Activated naive CD4-positive, alpha-beta T cell (primary cell): ENCODE measurements at places on chromosomes 5 and 9.

DNA sequence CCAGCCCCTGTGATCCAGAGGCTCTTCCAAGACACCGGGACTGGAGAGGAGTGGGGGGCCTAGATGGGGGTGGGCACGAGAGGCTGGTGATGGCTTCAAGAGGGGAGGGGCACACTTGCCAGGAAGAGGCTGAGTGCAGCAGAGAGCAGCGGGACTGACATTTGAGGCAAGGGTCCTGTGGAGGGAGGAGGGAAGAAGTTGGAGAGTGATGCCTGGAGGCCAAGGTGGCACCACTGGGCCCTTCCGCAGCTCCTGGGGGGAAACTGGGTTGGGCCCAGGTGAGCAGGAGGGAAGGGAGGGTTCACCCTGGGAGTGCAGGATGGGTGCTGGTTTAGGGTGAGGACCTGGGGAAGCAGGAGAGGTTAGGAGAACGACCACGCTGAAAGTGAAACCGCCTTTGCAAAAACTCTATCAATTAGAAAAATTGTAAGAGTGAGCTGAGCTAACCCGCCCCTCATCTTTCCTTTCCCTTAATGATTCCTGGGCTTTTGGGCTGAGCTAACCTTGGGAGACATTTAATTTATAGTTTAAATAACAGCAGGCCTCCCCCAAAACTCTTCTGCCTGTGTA lies 26.2 kb downstream of the ABO start:
- no peak for DNase-seq

DNA sequence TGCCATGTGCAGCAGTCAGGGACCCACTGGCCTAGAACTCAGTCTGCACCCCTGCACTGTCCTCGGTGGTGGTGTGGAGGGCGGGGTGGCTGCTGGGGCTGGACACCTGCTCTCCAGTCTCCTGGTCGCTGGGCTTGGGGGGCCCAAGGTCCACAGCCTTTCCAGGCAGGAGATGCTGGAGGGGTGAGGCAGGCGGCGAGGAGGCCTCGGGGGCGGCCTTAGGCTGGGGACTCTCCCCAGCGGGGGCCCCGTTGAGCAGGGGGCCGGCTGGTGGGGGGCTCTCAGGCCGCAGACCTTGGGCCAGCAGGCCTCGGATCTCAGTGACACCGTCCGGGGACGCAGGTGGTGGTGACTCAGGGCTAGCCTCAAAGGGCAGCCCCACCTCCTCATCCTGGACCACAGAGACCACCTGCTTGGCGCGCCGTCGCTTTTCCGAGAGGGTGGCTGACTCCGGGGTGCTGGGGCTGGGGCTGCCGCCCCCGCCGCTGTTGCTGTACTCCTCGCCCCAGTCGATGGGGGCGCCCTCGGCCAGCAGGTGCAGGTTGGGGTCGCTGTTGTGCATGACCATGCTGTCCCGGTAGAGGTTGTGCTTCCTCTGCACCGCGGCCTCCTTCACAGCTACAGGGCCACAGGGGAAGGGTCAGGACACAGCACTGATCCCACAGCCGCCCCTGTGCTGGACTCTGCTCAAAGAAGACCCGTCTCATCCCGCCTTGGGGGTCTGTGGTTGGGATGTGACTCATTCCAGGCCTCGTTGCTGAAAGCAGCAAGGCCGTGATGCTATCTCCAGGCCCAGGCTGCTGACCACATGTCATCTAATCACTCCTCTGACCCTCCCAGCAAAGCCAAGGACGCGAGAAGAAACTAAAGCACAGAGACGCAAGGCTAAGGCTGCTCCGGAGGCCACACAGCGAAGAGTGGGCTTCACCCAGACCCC lies 55.8 kb downstream of the LRSAM1 start:
- no peak for DNase-seq

DNA sequence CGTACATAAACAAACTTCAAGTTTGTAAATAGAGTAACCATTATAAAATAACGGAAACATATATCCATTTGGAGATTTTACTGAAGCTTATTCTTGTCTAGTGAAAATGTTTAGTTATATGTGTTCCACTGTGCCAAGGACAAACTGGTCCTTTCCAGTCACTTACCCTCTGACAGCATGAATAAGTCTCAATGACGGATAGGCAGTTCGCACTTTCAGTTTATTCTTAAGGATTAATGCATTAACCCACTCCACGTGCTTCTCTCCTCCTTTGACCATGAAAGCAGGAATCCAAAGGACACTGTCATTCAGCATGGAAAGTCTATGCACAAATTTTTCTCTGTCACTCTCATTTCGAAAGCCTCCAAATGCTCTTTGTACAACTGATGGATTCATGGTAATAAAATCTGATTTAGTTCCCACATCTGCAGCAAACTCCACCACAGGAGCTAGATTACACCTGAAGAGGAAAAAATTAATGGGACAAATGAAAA lies 47.1 kb downstream of the ST8SIA4 start:
- no peak for DNase-seq

DNA sequence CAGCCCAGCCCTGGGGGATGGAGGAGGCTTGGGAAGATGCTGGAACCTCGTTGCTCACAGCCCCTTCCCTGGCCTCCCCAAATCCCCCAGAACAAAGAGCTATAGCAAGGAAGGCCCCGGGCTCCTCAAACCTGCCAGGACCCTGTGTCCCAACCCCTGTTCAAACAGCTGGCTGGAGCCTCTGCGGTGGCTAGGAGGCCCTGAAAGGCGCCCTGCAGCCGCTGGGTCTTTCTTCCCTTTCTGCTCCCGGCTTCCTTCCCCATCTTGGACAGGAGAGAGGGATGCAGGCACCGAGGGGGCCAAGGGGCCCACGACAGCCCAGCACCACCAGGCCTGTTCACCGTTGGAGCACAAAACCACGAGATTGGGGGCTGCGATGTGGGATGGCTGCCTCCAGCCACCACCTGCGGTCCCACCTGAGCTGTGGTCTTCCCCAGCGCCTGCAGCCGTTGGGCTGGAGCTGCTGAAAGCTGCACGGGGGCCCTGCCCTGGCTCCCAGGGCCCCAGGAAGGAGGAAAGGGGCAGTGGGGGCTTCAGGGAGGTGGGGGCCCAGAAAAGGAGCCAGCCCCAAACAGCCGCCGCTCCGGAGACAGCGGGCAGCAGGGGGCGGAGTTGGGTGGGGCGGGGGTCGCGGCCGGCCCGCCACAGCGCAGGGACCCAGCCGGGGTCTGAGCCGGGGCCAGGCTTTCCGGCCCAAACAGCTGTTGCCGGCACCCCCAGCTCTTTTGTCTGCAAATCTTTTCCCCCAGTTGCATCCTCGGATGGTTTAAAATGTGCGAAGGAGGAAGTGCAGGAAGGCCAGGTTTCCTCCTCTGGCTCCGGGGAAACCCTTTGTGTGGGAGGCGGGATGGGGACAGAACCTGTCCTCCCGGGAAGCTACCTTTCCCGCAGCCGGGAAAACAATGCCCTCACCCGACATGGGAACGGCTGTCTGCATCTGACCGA lies 16.1 kb downstream of the NOTCH1 start:
- DNase-seq = no peak

DNA sequence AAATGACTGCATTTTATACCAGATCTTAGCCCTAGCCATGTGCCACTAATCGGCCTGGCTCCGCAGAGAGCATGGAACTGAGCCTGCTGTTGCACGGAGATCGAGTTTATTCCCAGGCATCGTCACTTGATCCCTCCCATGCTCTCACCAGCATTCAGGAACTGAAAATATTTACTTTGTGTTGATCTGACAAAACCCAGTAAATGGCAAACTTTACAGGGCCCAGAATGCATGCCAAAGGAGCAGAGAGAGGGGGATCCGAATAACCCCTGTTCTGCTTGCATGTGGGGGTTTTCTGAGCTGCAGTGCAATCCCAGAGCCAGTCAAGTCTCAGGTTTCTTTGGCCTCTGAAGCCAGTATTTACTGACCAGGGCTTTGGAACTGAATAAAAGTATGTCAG lies 87.3 kb downstream of the GAS1 start:
- DNase-seq = no peak
